Smooth muscle cell of the umbilical artery (primary cell): ENCODE measurements at places on chromosomes 12 and 14. TPM values are rescaled to one million over a fixed set of nuclear protein-coding genes. Genes with fewer than 3 reads are reported as not detected.

Gene KRT79
- not detected in 2 replicates for total RNA-seq

Gene RNASE2
- not detected in 2 replicates for total RNA-seq

Gene LRRIQ1
- total RNA-seq, result 0.30 and 0.69 TPM in 2 replicates

Gene TOMM20L
- not detected in 2 replicates for total RNA-seq

Gene FGF6
- not detected in 2 replicates for total RNA-seq

Gene BRMS1L
- 4.8 and 5.3 TPM in 2 replicates for total RNA-seq

Gene LHX5
- total RNA-seq, result not detected in 2 replicates

Gene ARID4A
- 9.0 and 9.5 TPM in 2 replicates for total RNA-seq

Gene TRPV4
- 0.30 and 0.32 TPM in 2 replicates for total RNA-seq
